ENCODE measurements at places on chromosomes 3 and 15. TPM values are rescaled to one million over a fixed set of nuclear protein-coding genes. Genes with fewer than 3 reads are reported as not detected.

- no peak for DNase-seq
Observed at GRCh38 chr3:187742351-187743171, 2.7 kb downstream of the BCL6 start.

- DNase-seq = no peak
Observed at GRCh38 chr15:61857169-61857829, 202.9 kb downstream of the VPS13C start.

DNA sequence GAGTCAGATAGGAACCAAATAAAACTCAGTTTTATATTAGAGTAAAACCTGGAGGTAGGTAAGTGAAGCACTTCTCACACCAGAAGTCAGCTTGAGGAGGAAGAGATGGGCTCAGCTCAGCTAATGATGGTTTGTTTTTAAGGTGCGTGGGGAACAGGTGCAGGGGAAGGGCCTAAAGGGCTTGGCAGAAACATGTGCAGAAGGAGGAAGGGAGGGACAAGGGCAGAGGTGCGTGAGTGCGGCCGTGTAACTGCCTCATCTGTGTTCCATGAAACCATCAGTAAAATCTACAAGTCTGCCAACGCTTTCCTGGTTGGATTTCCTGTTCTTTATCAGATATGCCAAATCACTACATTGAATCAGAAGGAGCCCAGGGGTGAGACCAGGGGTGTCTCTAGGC is 19.9 kb downstream of the FYCO1 start:
- no peak for DNase-seq

- no peak for DNase-seq
Observed at GRCh38 chr3:70952033-70952747, 631.3 kb downstream of the FOXP1 start.

DNA sequence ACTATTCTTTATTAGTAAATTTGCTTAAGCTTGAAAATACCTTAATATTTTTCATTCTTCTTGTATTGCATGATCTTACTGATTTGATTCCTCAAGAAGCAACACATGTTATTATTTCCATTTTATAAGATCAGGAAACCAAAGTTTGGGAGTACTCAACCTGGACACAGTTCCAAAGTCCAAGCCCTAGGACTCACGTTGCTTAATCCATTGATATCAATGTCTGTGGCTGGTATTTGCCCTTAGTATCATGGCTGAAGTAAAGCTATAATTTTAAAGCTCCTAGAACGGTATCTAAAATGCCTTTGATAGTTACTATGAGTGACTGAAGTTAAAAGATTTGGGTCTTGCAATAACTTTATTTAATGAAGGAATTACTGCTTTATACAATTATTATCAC is 1045.3 kb downstream of the TUSC7 start:
- no peak for DNase-seq

GRCh38 chr3:13621381-13622221 is 72.7 kb downstream of the FBLN2 start:
- no peak for DNase-seq

DNA sequence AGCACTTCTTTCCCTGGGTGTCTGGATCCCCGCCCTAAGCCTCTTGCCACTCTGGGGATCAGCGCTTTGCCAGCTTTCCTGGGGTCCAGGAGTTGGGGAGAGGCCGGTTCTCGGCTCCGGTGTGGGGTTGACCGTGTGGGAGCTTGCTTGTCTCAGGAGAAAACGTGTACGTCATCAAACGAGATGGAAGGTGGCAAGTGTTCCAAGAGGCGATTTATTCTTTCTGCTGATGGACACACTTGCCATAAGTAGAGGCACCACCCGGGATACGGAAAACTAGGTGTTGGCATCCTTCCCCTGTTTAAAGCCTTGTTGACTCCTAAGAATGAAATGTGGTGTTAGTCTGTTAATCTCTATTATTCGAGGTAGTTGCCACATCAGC is 295 bp downstream of the ZWILCH start:
- DNase-seq = no peak

GRCh38 chr3:188602620-188603019 is 448.7 kb downstream of the LPP start:
- DNase-seq = no peak

- DNase-seq = no peak
Observed at GRCh38 chr3:55661571-55661970, 174.5 kb upstream of the WNT5A start.

- DNase-seq = no peak
Observed at GRCh38 chr3:143329567-143330211, 210.1 kb downstream of the CHST2 start.

GRCh38 chr3:145055375-145056076 is 1083.9 kb downstream of the DIPK2A start:
- no peak for DNase-seq

DNA sequence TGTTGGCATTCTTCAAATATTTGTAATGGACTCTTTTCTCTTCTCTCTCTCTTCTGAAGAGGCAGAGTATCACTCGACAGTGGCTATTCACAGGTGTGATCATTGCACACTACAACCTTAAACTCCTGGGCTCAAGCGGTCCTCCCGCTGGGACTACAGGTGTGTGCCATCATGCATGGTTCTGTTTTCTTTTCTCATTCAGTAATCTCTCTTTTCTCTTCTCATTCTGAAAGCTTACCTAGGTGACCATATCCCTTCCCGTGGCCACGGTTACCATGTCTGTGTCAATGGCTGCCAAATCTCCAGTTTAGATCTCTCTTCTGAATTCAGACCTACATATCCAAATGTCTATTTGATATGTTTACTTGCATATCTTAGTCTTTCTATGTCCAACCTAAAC is 96.3 kb downstream of the SOX2 start:
- no peak for DNase-seq

GRCh38 chr3:119338754-119339153 is 44.6 kb downstream of the ARHGAP31 start:
- no peak for DNase-seq

- no peak for DNase-seq
Observed at GRCh38 chr15:69450968-69451695, 1.5 kb upstream of the RPLP1 start.

GRCh38 chr3:10322352-10322710 is 1.4 kb upstream of the SEC13 start:
- DNase-seq = no peak

DNA sequence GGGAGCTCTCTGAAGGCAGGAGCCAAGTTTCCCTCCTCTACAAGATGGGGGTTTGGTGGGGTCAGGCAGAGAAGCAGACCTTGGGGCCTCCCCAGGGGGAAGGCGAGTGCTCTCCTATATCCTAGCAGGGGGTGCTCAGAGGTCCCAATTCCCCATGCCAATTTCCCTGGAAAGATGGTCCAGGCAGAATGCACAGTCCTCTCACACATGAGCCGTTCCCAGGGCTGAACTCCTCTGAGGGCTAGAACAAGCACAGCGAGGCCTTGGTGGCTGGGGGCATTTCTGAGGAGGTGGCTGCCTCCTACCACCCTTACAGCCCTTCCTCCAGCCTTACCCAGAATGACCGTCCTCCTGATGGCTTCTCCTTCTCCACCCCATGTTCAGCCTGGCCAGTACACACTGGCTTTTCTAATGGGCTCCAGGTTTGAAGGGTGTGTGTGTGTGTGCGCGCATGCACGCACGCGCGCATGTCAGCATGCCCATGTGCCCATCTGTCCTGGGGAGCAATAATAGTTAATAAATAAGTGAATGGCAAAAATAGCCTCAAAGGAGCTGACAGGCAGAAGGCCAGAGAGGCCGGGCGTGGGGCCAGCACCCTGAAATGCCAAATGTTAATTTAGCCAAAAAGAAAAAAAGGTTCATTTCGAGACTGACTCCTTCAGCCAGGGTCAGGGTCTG is 24.4 kb downstream of the ADCY5 start:
- no peak for DNase-seq

- DNase-seq = peak; percentile 60
Observed at GRCh38 chr15:67915461-67916374, 75.9 kb upstream of the RNU6-1 start.

- no peak for DNase-seq
Observed at GRCh38 chr3:149245738-149246451, 24.3 kb upstream of the CP start.

- no peak for DNase-seq
Observed at GRCh38 chr3:141367038-141367730, 1.1 kb upstream of the ZBTB38 start.

- no peak for DNase-seq
Observed at GRCh38 chr3:39513791-39514369, 46.4 kb downstream of the MOBP start.

DNA sequence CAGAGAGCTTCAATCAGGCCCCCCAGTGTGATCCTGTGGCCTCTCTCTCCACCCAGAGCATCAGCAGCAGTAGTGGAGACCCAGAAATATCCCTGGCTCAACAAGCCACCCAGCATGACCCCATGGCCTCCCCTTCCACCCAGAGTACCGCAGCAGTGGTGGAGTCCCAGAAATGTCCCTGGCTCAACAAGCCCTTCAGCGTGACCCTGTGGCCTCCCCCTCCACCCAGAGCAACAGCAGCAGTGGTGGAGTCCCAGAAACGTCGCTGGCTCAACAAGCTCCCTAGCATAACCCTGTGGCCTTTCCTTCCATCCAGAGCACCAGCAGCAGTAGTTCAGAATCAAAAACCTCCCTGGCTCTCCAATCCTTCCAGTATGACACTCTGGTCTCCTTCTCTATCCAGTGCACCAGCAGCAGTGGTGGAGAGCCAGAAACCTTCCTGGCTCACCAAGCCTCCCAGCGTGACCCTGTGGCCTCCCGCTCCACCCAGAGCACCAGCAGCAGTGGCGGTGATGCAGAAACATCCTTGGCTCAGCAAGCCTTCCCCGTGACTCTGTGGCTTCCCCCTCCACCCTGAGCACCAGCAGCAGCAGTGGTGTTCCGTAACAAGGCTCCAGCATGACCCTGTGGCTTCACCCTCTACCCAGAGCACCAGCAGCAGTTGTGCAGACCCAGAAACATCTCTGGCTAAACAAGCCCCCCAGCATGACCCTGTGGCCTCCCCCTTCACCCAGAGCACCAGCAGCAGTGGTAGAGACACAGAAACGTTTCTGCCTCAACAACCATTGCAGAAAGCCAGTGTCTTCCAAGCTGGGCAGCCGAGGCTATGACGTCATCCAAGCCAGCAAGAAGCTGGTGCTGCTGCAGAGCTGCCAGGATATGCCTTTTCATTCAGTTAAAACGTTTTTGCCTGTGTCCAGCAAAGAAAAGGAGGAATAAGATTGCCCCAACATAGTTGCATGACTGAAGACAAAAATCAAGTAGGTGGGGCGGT is 61.3 kb upstream of the TAMM41 start:
- no peak for DNase-seq

DNA sequence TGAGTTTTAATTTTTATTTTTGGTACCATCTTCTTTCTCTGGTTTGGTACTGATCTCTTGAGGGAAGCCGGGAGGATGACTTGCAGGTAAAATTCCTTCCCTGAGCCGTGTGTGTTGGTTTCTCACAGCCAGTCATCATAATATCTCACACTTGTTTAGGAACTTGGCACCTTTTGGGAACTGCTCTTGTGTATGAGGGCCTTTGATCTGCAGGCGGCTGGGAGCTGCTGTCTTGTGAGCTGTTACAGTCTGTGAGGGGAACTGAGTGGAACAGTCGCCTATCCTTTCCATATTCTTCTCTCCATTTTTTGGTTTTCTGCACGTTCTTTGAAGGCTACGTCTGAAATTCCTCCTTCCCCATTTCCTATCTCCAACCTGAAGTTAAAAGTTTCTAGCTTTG is 75.2 kb downstream of the CACNA2D3 start:
- no peak for DNase-seq

GRCh38 chr3:146505516-146505915 is 36.2 kb upstream of the PLSCR2 start:
- DNase-seq = no peak

DNA sequence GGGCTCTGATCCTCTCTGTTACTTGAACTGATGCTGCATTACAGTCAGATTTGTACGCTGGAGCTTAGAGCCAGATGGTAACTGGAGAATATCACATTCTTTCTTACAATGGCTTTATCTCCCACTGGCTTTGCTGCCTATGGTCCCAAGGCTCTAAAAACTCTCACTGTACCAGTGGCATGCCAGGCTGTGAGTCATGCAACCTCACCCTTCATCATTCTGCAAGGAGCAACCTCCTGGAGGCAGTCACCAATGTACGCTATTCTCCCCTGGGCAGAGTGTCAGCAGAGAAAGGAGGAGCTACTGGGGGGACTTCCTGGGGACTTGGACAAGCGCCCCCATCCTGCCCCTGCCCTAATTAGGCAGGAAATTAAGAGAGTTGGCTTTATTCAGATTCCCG is 97.9 kb upstream of the EIF1B start:
- no peak for DNase-seq

- DNase-seq = no peak
Observed at GRCh38 chr3:132710311-132710710, 11.9 kb downstream of the NPHP3 start.

- DNase-seq = no peak
Observed at GRCh38 chr3:59268170-59268569, 218.3 kb upstream of the CFAP20DC start.

DNA sequence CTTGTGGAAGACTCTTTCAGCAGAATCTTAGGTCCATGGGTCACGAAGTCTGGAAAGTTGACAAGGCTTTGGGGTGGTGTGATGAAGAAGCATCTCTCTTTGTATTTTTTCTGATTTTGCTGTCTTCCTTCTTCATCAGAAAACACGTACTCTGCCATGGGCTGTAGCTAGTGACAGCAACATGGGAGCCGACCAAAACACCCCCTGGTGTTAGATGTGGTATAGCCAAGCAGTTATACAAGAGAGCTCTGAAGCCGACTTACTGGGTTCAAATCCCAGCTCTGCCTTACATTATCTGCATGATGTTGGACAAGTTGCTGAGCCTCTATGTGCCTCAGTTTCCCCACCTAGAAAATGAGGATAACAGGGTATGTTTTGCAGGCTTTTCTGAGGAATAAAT is 32.9 kb upstream of the LYZL4 start:
- DNase-seq = no peak

DNA sequence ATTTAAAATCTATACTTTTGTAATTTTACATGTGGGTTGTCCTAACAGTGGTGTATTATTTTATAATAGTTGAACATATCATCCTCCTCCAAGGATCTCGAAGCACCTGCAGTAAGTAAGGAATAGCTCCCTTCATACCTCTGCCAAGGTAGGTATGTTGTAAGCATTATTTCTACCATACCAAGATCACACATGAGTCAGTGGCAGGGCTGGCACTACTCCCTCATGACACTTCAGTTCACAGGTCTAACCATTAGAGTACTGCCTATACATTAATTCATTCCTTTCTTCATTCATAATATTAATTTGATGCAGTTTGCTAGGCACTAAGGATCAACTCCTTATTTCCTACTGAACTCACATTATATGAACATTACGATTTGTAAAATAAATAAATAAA is 11.9 kb upstream of the LEKR1 start:
- DNase-seq = no peak

GRCh38 chr3:131082871-131083863 is 56.5 kb downstream of the NEK11 start:
- no peak for DNase-seq

- no peak for DNase-seq
Observed at GRCh38 chr3:185920184-185920583, 17.6 kb downstream of the TRA2B start.

GRCh38 chr3:52080830-52081719 is 24.7 kb upstream of the DUSP7 start:
- no peak for DNase-seq

KCNMB2 gene
- 18.2 TPM for total RNA-seq

GPR62 gene
- total RNA-seq = 0.82 TPM

GOLGA6L24 gene
- total RNA-seq = not detected

SLC22A13 gene
- not detected for total RNA-seq

LRRC31 gene
- total RNA-seq = not detected

ILDR1 gene
- not detected for total RNA-seq

TGM5 gene
- total RNA-seq = not detected

POLQ gene
- 0.28 TPM for total RNA-seq

GLDN gene
- 9.4 TPM for total RNA-seq

CAMP gene
- total RNA-seq = 1.5 TPM

CAPN3 gene
- 5.3 TPM for total RNA-seq

GXYLT2 gene
- total RNA-seq = 31.7 TPM

GASK1A gene
- 1.5 TPM for total RNA-seq

CX3CR1 gene
- total RNA-seq = 0.26 TPM

CAMK2N2 gene
- total RNA-seq = not detected
